ENCODE measurements at places on chromosomes 2 and 18.

DNA sequence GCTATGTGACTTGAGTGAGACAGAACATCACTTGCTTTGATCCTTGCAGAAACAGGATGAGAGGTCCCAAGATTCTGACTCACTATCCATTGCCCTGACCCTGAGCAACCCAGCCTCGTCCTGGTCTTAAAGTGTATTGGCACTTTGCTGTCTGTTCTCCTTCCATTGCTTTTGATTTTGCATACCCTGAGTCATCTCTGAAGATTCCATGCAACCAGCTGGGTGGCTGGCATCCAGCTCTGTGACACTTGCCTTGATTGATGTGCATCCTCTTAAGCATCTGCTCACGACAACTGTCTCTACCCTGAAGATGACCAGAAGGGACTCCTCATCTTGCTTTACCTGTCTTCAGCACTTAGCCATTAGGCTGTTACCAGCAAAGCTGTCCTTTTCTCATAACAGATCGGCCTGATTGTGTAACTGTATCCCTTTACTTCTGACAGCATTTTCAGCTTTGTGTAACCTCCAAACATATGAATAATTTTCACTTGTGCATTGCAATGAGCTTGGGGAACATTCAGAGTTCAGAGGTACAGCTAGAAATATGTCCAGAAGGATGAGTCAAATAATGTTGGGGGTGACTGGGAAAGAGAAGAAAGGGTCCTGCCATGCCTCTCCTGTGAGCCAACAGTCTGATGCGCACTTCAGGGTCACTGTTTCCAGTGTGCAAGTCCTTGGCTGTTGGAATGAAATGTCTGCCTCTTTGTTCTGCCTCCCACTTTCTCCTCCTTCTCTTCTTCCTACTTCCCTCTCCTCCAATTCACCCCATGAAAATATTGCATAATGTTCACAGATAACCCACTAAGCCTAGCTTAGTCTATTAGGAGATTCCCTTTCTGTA lies 249.7 kb upstream of the OSR1 start:
- DNase-seq = no peak

DNA sequence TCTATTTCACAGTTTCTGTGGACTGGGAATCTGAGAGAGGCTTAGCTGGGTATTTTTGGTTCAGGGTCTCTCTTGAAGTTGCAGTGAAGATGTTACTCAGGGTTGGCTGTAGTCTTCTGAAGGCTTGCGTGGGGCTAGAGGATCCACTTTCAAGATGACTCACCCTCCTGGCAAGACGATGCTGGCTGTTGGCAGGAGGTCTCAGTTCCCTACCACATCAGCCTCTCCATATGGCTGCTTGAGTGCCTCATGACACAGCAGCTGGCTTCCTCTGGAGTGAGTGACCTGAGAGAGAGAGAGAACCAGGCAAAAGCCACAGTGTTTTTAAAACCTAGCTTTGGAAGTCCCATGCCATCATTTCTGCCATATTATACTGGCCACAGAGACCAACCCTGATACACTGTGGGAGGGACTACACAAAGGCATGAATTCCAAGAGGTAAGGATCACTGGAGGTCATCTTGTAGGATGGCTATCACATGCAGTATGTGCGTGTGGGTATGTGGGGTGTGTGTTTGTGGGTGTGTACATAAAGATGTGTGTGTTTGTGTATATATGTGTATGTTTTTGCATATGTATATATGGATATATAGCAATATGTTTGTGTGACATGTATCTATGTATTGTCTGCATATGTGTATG lies 25.1 kb downstream of the DNPEP start:
- DNase-seq = no peak

GRCh38 chr2:143856978-143857377 lies 662.9 kb downstream of the ZEB2 start:
- no peak for DNase-seq

GRCh38 chr2:144215701-144216675 lies 303.9 kb downstream of the ZEB2 start:
- DNase-seq = no peak

- no peak for DNase-seq
Measured at GRCh38 chr2:95185973-95186372, 20.4 kb downstream of the ZNF2 start.

DNA sequence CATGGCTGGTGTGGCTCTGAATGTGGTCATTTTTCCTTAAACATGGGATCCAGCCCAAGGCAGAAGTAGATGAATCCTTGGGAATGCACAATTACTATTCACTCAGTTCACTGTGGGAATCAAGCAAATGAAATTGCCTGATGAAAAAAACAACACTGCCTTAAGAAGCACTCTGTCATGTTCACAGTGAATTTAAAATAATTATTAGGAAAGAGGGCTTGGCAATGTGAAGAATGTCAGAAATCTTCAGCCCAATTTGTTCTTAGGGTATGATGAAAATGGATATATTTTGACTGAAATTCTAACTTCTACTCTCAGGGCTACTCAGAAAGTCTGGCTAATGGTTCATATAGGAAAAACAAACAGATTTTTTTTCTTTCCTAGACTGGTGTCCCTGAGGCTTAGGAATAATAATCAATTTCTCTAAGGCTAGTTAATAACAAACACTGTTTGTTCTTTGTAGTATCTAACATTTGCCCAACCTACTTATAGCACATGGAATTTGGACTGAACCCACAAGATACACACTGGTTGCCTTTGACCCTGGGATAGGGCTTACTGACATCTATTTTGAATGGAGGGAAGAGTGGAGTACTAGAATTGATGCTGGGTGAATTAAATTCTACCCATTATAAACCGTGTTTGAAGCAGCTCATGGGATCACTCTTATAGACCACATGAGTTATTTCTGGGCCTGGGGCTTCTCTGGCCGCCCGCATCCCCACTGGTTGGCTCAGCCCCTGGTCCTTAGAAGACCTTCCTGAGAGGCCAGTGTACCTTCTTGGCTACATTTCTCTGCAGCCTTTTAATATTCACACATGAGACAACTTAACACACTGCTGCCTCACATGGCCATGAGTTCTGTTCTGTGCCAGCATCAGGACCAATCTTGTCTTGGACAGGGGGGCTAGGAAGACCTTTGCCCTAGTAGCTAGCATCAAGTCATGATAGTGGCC lies 8.3 kb upstream of the MRPL33 start:
- DNase-seq = no peak

DNA sequence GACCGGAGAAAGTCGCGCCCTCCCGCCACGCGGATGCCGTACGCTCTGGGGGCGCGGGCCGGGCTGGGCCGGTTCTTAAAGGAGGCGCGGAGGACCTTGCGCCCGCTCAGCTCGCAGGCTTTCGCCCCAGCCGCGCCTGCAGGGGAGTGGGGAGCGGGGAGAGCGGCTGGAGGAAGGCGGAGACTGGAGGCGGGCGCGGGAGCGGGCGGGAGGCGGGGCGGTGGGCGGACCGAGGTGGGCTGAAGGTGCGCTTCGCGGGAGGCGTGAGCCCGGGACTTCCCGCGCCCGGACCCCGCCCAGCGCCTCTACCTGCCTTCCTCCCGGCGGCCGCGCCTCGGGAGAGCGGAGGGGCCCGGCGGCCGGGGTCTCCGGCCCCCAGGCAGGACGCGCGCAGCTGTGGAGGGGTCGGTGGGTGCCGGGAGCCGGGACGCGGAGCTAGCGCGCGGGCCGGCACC lies at the start of gene ADRA2B:
Gene ADRA2B (minus strand): TSS at position 148 of the 455 bp plus-strand sequence. CDS start 422 bp downstream, outside the sequence.
- DNase-seq = no peak

GRCh38 chr2:60366135-60366712 lies 187.2 kb downstream of the BCL11A start:
- no peak for DNase-seq

GRCh38 chr2:216683846-216684245 lies 11.5 kb downstream of the IGFBP5 start:
- DNase-seq = peak; percentile 76

DNA sequence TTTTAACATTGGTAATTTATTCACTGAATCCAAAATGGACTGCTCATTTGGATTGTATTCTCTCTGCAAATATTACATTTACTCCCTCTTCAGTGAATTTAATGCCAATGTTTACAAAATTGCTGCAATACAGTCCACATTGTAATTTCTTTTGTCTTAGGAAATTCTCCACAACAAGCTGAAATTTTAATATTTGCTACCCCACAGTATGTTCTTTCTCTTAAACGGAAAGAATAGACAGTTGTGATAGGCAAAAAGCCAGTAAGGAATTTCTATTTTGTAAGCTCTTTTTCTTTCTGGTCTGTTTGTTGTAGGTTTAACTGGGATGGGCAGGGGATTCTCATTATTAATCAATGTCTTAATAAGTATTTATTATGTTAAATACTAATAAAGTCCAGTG lies 92.0 kb downstream of the CSRNP3 start:
- DNase-seq = no peak

DNA sequence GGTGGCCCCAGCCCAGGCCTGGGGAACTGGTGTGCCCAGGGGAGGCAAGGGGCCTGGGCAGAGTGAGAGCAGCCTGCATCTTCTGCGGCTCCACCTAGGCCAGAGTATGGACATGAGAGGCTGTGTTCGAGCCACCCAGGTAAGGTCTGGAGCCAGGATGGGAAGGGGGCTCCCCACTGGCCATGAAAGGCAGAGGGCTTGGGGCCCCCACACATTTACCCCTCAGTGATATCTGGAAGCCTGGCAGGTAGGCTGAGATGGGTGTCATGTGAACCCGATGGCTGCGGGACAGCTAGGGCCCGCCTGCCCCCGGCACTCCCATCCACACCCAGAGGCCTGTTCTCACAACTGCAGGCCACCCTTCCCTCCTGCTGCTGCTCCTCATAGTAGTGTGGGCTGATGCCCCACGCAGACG lies 13.2 kb downstream of the ADRA2B start:
- no peak for DNase-seq

- no peak for DNase-seq
Measured at GRCh38 chr2:1670636-1671035, 73.7 kb downstream of the PXDN start.

DNA sequence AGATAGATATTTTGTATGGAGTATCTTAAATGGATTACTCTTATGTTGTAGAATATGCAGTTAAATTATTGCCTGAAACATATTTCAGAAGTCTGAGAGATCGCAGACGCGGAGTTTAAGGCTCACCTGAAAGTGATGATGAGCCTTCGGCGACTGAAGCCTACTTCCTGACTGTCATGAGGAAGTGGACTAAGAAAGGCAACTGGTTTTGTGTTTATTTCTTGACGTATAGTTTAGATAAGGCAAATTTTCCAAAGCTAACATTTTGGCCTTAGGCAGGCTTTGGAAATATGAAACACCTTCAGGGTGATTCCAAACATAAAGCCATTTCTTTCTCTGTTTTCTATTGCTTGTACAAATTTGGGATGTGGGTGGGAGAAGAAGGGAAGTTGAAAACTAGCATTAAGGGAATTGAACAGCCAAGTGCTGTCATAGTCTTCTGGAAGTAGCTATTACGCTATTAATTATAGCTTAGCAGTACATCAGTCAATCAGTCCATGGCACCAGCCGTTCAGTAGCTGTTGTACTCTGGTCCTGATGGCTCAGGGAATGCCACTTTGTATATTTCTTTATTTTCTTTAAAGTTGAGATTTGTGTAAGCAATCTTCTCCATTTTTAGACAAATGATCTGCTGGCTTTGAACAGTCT lies 1.5 kb downstream of the GRHL1 start:
- no peak for DNase-seq

GRCh38 chr2:200242570-200242969 lies 63.9 kb upstream of the SPATS2L start:
- no peak for DNase-seq

GRCh38 chr18:66136039-66136438 lies 385.2 kb downstream of the CDH7 start:
- no peak for DNase-seq

- no peak for DNase-seq
Measured at GRCh38 chr2:73023497-73023896, 48.0 kb downstream of the SFXN5 start.

DNA sequence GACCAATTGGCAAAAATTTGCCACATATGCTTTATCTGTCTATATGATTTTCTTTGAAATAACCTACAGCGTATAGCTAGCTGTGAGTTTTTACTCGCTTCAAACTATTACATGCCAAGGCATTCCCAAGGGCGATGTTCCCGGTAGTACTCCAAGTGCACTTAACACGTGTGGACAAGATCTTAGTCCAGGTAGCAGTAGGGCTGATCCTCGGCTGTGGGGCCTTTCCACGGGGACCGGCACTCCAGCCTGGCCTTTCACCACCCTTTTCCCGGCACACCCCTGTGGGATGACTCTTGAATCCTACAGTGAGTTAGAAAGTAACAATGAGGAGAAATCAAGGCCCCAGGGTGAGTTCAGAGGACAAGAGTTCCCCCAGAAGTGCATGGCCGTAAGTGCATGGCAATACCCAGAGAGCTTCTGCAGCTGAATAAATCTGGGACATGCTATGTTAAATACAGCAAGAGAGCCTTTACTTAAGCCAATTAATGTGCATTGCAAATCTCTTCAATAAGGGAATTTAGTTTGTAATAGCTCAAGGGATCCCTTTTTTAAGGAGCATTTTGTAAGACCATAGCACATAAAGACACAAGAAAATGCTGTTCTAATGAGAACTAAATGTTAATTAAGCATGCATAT lies 26.4 kb downstream of the CHMP1B start:
- no peak for DNase-seq

- DNase-seq = no peak
Measured at GRCh38 chr2:39228413-39229209, 15.2 kb downstream of the CDKL4 start.

DNA sequence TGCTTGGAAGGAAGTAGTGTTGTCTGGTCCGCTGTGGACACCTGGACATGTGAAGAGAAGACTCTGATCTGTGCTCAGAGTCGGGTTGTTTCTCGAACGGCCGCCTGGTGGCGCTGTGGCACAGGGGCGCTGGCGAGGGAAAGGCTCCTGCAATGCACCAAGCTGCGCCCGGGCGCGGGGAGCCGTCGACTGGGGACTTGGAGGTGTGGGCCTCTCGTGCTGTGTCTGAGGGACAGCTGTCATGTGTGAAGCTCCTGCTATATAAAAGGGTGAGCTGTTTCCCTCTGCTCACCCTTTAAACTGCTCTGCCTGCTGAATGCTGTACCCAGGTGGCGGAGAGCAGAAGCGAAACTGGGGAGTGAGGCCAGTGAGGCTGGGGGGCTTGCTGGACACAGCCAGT lies 44.0 kb downstream of the GNAL start:
- peak; percentile 2 for DNase-seq

DNA sequence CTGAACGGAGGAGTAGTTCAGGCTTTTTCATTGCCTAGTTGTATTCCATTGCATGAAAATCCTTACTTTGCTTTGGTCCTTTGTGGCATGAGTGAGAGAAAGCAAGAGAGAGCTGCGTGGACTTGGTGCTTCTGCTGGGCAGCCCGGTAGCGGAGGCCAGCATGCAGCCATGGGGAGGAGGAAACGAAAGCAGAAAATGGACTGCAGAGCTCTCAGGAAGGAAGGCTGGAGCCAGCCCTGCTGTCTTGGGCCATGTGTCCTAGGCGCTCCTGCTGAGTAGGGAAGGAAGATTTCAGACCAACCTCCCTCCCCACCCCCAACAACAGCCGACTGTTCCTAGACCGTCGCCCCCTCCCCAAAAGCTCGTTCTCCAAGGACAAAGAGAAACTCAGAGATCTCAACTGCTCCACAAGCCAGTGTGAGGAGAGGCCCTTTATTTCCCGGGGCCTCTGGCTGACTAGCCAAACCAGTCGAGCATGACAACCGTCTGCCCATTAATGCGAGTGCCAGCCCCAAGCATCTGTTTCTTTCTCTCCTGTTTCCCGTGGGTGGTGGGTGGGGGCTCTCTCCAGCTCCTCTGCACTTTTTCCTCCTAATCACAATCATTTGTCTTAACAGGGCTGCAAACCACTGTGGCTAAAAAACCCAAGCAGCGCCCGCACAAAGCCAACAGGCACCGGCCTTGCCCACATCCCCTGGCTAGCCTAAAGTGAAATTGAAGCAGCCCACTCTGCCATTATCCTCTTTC lies 66.8 kb upstream of the FZD7 start:
- no peak for DNase-seq

GRCh38 chr2:85737481-85737880 lies 16.3 kb upstream of the ATOH8 start:
- DNase-seq = no peak
